ENCODE measurements at places on chromosomes 16 and 17.

- no peak for DNase-seq
Observed at GRCh38 chr16:67120025-67120424, 10.3 kb downstream of the PHAF1 start.

DNA sequence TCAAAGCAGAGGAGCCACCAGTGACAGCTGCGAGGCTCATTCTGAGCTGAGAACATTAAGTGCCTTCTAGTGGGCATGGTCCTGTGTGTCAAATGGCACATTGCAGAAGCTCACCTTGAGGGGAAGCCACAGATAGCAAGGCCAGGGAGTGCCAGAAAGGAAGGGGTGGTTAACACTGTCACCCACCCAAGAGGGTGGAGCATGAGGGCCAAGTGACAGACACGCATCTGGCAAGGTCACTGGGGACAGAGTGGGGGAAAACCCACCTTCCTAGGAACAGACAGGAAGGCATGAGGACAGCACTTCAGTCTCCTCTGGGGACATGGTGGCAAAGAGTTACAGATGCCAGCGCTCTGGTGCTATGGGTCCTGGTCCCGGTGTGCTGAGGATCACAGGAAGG, 22.1 kb downstream of the NUBP1 start:
- DNase-seq = no peak

DNA sequence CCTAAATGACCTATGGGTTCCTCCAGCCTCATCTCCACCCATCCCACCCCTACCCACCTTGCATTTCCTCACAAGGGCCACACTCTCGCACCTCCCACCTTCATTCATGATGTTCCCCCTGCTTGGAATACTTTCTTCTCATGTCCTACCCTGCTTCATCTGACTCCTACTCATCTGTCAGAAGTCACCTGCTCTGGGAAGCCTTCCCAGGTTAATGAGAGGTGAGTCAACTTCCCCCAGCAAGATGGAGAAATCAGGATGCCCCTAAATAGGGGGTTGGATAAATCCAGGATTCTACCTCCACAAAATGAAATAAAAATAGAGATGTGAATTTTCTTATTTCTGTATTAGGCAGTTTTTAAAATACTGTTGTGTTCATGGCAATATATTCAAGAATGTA, 51.0 kb upstream of the WSB1 start:
- DNase-seq = no peak

GRCh38 chr17:78853926-78854394, 13.3 kb upstream of the USP36 start:
- no peak for DNase-seq

DNA sequence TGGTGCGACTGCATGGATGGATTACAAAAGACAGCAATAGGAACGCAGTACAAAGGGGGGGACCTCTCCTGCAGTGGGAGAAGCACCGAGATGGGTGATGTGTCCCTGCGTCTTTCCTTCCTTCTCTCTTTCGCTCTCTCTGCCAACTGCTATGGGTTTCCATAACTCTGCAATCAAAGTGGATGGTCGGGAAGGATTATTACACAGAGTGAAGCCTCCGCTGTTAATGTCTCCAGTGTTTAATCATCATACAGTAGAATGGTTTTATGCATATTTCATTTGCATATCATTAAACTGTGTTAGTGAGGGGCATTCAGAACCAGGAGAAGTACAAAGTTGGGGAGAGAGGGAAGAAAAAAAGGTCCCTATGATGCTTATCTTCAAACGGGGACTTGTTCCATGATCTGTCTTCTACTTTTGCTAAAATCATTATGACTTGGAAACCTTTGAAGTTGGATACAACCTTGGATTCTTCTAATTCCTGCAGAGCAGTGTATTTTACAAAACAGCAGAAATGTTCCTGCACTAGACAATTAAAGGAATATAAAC, 255.9 kb upstream of the PMFBP1 start:
- DNase-seq = no peak

DNA sequence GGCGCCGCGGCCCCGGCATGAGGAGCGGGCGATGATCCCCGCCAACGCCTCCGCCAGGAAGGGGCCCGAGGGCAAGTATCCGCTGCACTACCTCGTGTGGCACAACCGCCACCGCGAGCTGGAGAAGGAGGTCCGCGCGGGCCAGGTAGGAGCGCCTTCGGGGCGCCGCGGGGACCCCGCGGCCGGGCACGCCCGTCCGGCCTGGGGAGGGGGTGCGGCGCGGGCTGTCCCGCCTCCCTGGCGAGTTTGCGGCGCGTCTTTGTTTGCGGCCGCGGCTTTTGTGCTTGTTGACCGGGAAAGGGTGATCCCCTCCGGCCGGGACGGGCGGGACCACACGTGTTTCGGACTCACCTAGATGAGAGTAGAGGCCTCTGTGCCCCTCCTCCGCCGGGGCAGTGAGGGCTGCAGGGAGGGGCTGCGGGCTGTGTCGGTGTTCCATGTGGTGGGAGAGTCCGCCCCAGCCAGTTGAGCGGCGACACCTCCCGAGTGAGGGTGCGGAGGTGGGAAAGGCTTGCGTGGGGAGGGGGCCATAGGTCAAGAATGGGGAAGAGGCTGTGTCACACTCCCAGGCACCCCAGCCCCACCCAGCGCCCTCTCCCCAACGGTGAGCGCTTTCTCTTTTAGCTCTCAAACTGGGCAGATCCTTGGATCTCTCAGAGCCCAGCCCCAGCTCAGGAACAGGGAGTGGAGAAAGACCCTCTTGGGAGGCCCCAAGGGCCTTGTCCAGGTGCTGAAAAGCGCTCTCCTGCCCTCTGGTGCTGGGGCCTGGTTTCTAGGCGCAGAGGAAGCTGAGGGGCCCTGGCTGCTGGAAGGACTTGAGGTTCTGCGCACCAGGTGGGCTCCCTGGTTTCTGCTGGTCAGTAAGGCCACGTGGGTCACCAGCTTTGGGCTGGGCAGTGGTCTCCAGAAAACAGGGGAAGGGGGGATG, 923 bp downstream of the ANKRD13B start:
- no peak for DNase-seq

DNA sequence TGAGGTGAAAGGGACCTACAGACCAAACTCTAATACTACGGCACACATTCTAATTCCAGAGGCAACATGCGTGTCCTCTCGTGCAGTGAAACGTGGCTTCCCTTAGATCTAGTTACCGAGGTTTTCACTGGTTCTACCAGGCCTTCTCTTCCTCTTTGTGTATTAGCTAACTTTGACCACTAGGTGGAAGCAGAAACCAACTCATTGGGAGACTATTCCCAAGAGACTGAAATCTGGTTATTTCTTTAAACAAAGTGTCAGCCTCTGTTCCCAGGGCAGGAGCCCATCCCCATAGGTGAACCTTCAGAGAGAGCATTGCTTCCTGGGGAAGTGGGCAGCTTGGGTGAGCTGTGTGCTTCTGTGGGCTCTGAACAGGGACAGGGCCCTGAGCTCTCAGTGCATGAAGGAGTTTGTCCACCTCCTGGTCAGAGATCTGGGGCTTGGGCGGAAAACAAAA, 19.7 kb upstream of the RCVRN start:
- peak; percentile 50 for DNase-seq

DNA sequence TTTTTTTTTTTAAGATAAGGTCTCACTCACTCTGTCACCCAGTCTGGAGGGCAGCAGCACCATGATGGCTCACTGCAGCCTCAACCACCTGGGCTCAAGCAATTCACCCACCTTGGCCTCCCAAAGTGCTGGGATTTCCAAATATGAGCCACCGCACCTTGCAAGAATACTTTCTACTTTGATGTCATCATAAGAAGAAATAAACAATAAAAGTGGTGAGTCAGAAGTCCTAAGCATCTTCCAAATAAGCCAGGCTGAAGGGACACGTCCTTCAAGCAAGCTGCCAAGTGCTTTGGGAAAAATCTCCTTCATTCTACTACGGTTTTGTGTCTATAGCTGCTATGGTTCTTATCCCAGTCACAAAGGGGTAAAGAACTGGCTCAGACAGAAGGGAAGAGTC, 20.3 kb downstream of the HASPIN start:
- no peak for DNase-seq

DNA sequence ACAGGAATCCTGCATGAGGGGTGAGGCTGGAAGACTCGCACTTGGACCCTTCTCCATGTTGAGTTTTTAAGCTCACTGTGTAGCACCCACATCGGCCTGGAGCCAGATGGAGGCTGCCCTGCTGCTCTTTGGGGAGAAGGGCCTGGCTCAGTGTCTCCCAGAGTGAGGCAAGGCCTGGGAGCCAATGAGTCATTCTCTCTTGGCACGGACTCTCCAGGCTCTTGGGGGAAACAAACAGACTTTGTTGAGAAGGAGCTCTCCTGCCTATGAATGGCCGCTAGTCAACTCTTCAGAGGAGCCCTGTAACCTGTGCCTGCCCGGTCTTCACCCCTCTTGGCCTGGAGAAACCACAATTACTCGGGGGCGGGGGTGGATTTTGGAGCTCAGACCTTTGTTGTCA, 50.8 kb upstream of the MAF start:
- DNase-seq = no peak

DNA sequence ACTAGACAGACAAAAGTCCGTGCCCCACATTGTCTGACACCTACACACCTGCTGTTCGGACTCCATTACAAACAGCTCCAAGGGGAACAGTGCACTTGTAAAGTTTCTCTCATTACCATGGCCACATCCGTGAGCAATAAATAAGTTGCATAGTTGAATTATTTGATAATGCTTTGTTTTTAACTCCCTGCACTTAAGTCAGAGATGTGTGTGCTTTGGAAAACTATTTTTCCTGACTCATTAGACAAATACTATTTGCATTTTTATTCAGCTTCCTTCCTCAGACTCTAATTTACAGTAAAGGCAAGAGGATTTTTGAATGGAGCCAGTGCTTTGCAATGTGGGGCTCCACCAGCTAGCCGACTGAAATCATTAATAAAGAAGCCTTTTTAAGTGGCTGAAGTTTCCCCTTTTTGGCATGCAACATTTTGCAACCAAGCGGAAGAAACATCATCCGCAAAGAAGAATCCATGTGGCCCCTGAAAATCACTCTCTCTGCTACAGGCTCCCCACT, 6.5 kb upstream of the CCL2 start:
- no peak for DNase-seq

DNA sequence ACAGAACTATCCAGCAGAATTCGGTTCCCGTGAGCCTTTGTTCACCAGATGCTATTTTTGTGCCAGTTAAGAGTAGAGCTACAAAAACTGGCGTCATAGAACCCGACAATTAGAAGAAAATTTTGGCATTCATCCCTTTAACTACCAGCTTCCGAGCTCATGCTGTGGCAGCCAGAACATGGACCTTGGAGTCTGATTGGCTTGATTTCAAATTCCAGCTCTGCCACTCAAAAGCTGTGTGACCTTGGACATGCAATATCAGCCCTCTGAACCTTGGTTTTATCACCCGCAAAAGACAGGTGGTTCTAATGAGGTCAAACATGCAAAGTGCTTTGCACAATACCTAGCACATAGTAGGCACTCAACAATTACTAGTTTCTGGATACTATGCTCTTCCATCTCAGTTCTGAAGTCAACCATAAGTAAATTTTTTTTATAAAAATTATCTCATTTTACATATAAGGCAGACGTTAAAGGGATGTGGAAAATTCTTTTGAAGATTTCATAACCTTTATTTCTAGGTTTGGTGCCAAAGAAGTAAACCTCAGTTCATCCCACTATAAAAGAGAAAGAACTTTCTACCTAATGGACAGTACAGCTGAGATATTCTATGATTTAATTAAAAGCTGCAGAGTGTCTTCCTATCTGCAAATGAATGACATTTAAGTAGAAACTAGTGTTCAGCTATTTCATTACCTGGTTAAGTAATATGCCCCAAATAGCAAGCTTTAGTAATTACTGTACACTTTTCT, 331.5 kb downstream of the HAPSTR1 start:
- DNase-seq = no peak

DNA sequence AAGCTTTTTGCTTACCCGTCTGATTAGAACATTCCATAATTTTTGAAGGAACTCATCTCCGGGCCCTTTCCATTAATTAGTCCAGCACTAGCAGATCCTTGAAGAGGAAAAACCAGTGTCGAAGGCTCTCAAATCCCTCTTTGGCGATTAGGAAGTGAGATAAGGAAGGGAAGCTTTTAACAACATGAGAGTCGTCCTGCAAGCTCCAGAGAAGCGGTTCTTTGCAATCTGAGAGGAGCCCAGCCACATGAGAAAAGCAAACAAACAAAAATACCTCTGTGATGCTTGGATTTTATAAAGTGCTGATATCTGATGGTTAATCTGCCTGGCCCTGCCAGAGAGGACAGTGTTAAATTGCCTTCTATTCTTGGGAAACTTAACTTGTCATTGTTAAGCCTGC, 339.8 kb upstream of the SALL1 start:
- no peak for DNase-seq

DNA sequence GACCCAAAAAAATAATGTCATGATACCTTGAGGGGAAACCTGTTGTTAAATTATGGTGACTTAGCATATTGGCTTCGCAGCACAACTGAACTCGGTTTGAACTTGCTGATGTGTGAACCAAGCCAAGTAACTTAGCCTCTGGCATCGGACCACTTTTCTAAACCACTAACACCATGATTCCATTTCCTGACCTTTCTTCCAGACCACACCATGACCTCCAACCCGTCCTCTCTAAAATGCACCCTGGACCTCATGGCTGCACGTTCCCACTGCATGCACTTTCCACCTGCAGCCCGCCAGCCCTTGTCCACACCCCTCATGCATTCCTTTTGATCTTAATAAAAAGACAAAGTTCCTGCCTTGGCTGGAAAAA, 29.3 kb downstream of the DYNLRB2 start:
- DNase-seq = no peak

GRCh38 chr16:48014349-48015135, 141.3 kb downstream of the ABCC12 start:
- DNase-seq = no peak

DNA sequence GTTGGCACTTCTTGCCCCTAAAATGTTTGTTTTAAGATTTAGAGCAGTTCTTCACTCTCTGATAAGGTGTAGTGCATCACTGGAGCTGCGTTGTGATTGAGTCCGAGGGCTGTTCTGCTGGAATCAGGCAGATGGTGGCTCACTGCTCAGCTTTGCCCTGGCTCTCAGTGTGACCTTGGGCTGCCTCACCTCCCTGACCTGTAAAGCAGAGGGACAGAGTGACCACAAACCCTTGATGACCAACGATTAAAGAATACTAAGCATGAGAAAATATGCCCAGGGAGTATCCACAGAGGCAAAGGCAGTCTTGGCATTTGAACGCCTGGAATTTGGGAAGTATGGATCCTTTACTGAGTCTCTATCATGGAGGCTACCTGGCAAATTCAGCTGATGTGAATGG, 18.1 kb downstream of the CMIP start:
- DNase-seq = no peak

DNA sequence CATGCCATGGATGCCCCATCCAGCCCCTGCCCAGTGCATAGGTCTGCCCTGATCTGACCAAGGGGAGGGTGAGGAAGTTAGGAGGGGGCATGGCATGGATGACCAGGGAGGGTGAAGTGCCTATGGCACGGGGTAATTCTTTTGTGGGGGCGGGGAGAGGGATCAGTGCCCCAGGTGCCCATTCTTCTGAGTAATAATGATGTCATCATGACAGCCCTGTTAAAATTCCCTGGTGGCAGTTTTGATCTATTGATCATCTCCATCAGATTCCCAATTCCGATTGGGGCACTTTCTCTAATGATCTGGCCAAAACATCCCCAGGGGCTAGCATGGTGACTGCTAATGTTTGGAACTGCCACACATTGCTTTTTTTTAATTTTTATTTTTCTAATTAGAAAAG, 392.2 kb downstream of the UTP18 start:
- DNase-seq = no peak
